Stimulated activated CD4-positive, alpha-beta T cell treated with anti-CD3 and anti-CD28 coated beads, Interleukin-4, amount 100 ng/mL, for 48 hours (primary cell): ENCODE measurements at places on chromosomes 1 and 21.

DNA sequence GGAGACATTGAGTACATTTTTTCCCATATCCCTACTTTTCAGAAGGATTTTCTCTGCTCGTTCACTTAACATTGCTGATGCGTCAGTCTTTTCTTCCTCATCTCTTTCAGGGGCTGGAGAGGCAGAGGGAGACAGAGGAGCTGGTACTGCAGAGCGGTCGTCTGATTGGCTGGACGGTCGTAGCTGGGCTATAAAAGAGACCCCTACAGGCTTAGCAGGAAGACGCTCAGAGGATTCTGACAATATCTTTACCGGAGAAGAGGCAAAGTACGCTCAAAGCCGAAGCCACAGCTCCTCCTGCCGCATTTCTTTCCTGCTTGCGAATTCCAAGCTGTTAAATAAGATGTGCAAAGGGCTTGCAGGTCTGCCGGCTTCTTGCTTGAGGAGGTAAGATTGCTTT, at the start of gene RGS4:
Gene RGS4, plus strand, starts transcription at position 220 of the 400 bp plus-strand sequence. Its CDS starts 124 bp downstream, at position 344.
- no peak for DNase-seq

DNA sequence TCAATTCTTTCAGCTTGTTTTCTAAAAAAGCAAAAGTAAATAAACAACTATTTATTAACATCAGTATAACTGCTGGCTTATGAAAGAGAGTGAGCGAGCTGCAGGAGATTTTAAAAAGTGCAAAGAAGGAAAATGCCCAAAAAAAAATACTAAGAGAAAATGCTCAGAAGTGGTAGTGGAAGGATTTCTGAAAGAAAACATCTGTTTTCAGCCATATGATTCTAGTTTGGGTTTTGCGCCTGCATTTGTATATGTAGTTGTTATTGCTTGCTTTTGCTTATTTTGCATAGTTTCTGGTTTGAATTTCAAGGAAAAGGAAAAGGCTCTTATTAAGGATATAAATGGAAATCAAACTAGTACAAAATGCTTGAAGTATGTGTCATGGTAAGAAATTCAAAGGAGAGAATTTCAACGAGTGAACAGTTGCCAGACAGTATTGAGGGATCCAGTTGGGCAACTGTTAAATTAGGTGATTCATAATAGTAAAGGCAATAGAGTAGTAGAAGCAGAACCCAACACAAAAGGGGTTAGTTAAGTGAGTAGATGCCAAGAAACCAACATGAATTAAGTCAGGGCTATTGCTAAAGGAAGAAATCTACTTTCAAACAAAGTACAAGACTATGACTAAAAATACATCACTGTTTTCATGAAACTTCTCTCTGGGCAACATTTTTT, 1.2 kb downstream of the GBP5 start:
- no peak for DNase-seq

DNA sequence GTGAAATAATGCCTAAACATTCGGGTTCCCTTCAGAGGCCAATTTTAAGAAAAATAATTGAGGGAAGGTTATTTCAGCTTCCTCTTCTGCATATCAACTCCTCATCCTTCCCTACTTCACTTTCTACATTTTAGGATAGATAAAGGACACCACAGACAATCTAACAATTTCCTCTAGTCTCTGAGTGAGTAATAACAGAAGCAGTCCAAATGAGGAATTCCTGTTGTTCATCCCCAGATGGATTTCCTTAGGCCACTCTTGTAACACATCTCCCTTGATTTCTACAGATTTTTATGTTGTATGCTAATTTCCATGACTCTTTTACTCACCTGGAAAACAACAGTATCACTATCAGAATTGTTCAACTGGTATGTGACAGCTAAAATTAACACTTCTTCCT, 87.7 kb upstream of the LYPLAL1 start:
- no peak for DNase-seq

DNA sequence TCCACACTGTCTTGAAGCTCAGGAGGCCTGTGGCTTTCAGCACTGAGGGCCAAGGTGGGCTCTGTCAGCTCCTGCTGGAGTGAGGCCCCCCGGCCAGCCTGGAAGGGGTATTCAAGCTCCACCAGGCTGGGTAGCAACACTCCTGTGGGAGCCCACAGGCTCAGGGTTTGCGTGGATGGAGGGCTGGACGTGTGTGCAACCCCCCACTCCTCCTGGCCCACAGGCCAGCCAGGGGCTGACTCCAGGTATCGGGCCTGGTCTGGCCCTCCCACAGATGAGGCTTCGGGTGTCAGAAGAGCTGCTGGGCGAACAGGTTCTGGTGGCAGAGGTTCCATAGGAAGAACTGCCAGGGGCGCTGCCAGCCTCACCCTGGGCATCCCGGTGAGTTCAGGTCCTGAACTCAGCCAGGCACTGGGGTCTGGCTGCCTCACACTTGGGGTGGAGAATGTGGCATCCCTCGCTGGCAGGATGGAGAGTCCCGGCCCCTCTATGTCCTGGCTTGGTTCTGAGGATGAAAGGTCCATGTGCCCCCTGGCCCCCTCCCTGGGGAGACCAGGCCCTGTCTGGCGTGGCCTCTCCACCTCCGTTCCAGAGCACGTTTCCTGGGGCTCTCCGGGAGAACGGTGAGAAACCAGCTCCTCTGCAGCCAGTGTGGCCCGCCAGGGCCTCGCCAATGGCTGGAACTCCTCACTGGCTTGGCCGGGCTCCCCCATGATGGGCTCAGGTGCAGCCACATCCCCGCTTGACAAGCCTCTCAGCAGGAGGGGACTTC, 64.6 kb upstream of the TARDBP start:
- DNase-seq, result no peak

- DNase-seq, result no peak
Measured at GRCh38 chr1:81592233-81592632, 208.5 kb upstream of the ADGRL2 start.

- no peak for DNase-seq
Measured at GRCh38 chr1:21653744-21654100, 15.4 kb downstream of the RAP1GAP start.

DNA sequence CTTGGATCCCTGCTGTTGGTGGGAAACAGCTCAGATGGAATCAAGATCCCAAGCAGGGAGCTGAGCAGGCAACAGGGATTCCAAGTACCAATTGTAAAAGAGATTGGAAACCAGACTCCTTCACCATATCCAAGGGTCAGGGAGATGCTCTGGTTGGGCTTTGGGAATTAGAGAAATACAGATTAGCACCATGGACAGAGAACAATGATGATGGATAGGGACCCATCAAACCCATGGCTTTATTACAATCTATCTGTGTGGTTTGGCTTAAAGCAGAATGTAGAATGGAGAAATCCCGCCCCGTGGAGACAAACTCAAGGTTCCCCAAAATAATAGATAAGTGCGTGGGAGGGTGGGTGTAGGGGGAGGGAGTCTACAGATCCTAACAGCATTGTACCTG, 120.7 kb upstream of the CSF3R start:
- DNase-seq, result no peak

DNA sequence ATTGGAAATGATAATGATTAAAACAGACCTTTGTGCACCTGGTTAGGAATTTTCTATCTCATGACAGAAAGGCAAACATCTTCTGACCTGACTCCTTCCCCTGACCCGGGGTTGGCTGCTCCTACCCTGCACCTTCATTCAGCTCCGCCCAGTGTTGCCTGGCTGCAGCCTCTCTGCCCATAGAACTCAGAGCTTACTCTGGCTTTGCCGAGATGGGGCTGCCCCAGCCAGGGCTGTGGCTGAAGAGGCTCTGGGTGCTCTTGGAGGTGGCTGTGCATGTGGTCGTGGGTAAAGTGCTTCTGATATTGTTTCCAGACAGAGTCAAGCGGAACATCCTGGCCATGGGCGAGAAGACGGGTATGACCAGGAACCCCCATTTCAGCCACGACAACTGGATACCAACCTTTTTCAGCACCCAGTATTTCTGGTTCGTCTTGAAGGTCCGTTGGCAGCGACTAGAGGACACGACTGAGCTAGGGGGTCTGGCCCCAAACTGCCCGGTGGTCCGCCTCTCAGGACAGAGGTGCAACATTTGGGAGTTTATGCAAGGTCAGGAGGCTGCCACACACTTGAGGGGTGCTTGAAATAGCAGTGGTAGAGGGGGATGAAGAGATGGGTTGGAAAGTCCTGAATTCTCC, at the start of gene DIO1:
Gene DIO1, plus strand, starts transcription at position 189 of the 638 bp plus-strand sequence. Its CDS starts 24 bp downstream, at position 213.
- DNase-seq, result no peak

DNA sequence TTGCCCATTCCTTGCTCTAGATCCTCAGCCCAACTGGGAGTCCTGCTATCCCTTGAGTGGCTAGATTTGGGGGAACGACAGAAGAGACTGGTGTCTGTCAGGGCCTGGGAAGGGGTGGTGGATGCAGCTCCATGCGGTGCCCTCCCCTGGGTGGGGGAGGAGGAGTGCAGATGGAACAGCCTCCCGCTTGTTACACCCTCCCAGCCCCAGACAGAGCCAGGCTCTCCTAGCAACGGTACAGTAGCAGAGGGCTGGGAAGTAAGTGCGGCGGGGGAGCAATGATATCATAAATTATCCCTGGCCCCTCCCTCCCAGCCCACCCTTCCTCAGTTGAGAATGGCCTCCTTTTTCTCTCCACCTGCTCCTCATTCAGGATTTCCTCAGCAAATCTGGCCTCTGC, 37.2 kb downstream of the RHBG start:
- DNase-seq, result no peak

DNA sequence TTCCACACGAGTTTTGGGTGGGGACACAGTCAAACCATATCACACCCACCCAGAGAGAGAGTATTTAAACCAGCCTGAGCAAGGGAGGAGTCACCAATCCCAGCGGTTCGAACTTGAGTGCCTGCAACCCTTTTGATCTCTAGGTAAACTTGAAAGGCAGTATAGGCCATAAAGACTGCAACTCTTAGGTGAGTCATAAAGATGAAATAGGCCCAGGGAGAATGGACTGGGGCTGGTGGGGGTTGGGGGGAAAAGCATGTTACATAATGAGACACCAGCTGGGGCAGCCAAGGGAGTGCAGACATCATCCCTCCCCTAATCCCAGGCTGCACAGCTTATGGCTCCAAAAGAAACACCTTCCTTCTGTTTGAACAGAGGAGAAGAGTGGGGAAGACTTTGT, 99.8 kb upstream of the LHX8 start:
- DNase-seq, result no peak

DNA sequence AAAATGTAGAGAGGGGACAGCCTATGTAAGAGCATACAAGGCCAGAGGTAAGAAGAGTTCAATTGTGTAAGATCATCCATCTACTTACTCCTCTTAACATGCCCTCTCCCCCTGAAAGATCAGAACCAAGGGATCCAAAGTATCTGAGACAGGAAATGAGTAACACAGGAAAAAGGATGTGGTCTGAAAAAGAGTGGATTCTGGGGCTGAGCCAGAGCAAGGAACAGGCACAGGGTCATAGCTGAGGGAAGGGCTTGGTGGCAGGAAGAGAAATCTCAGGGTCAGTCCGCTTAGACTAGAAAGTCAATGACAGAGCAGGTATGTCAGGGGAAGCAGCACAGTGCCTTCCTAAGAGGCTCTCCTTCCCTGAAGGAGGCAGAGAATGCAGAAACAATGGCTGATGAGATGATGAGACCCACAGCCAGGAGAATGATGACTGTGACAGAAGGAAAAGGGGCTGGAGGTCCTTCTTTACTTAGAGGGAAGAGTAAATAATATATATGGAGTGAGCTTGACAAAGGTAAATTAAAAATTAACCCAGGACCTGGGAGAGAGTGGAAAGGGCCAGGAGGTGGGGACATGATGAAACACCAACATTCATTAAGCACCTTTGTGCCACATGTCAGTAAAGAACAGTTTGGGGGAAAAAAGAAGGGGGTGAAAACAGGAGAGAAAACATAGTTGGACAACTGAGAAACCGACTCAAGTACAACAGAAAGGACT, 26.2 kb upstream of the A3GALT2 start:
- no peak for DNase-seq

- DNase-seq, result no peak
Measured at GRCh38 chr21:34177919-34178567, 104.7 kb downstream of the MRPS6 start.

GRCh38 chr1:229452956-229453801, 19.3 kb upstream of the ACTA1 start:
- no peak for DNase-seq

GRCh38 chr1:89706700-89707012, 73.7 kb downstream of the LRRC8C start:
- no peak for DNase-seq

DNA sequence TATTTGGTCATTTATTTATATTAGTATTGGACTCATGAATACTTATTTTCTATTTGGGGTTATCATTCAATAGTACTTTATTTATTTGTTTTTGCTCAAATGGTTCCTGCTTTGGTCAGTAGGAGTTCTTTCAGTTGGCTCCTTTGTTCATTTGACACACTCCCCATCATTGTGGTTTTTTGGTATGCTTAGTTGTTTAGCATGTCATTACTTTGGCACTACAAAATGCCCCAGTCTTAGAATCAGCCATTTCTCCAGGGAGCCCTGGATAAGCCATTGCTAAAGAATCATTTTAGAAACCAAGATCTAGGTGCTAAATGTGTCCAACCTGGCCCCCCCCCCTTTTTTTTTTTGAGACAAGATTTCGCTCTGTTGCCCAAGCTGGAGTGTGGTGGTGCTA, 61.7 kb upstream of the MRPS6 start:
- no peak for DNase-seq

DNA sequence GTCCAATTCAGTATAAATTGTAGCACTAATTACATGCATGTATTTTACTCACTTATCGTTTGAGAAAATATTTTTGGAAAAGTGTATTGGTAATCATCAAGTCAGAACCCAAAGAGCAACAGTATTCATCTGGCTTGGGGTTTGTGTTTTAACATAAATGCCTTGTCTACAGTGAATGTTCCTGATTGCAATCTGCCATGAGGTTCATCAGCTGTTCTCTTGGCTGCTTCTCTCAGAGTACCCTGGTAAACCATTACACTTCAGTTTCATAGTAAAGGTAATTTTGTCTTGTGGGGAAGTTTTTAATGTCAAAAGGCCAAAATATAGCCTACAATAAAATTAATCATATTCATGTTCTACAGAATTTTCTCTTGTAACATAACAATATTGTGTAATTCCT, 150.3 kb downstream of the IFI44 start:
- no peak for DNase-seq

DNA sequence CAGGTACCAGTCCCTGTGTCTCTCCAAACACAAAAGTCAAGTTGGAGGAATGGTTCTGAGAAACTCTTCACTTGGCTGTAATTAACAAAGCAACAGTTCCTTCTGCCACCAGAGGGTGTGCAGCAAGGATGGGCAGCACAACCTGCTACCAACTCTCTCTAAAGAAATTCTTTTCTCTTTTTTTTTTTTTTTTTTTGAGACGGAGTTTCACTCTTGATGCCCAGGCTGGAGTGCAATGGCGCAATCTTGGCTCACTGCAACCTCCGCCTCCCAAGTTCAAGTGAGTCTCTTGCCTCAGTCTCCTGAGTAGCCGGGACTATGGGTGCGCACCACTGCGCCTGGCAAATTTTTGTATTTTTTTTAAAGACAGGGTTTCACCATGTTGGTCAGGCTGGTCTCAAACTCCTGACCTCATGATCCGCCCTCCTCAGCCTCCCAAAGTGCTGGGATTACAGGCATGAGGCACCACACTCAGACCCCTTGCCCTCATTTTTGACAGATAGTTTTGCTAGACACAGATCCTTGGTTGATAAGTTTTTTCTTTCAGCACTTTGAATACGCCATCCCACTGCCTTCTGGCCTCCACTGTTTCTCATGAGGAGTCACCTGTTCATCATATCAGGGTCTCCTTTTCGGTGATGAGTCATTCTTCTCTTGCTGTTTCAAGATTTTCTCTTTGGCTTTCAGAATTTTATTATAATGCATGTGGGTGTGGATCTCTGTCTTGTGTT, 12.1 kb upstream of the DEGS1 start:
- no peak for DNase-seq
